ENCODE measurements at places on chromosomes 5 and 9. TPM values are rescaled to one million over a fixed set of nuclear protein-coding genes. Genes with fewer than 3 reads are reported as not detected.

The KIAA0825 gene
- polyA plus RNA-seq: 1.4 TPM

The TRPM6 gene
- polyA plus RNA-seq: not detected

The ATP10B gene
- not detected for polyA plus RNA-seq

The CAVIN4 gene
- polyA plus RNA-seq: not detected

The TPPP gene
- 0.03 TPM for polyA plus RNA-seq

The WDR36 gene
- 15.5 TPM for polyA plus RNA-seq

The CDX1 gene
- not detected for polyA plus RNA-seq

The DDX4 gene
- polyA plus RNA-seq: not detected

The N4BP3 gene
- polyA plus RNA-seq: 0.41 TPM

The CDKN2A gene
- 22.0 TPM for polyA plus RNA-seq

The FNIP1 gene
- polyA plus RNA-seq: 10.0 TPM

The RORB gene
- polyA plus RNA-seq: not detected

The PDE8B gene
- 0.03 TPM for polyA plus RNA-seq

The DMGDH gene
- polyA plus RNA-seq: 1.8 TPM

The BAG1 gene
- 91.7 TPM for polyA plus RNA-seq

The TMC1 gene
- polyA plus RNA-seq: not detected

The CXCL14 gene
- not detected for polyA plus RNA-seq

The ZBED3 gene
- 0.11 TPM for polyA plus RNA-seq

The LURAP1L gene
- polyA plus RNA-seq: not detected

The HEMGN gene
- 7.0 TPM for polyA plus RNA-seq

The SLC25A2 gene
- polyA plus RNA-seq: not detected

The GMCL2 gene
- polyA plus RNA-seq: not detected

The GAPT gene
- polyA plus RNA-seq: 0.15 TPM

The VCAN gene
- not detected for polyA plus RNA-seq

The GABRG2 gene
- not detected for polyA plus RNA-seq

The RLN1 gene
- 2.6 TPM for polyA plus RNA-seq

The TERT gene
- polyA plus RNA-seq: not detected

The ISL1 gene
- polyA plus RNA-seq: not detected

The IL7R gene
- polyA plus RNA-seq: 311 TPM

The ZSWIM6 gene
- 0.57 TPM for polyA plus RNA-seq

The TAF11L10 gene
- polyA plus RNA-seq: not detected

The SUSD1 gene
- 7.7 TPM for polyA plus RNA-seq

The DNM1 gene
- polyA plus RNA-seq: not detected

The SLC4A9 gene
- not detected for polyA plus RNA-seq

The FAM81B gene
- polyA plus RNA-seq: not detected

The PFN3 gene
- polyA plus RNA-seq: not detected
